NCI-H1930 (cell line): ENCODE measurements at places on chromosomes 4 and X.

DNA sequence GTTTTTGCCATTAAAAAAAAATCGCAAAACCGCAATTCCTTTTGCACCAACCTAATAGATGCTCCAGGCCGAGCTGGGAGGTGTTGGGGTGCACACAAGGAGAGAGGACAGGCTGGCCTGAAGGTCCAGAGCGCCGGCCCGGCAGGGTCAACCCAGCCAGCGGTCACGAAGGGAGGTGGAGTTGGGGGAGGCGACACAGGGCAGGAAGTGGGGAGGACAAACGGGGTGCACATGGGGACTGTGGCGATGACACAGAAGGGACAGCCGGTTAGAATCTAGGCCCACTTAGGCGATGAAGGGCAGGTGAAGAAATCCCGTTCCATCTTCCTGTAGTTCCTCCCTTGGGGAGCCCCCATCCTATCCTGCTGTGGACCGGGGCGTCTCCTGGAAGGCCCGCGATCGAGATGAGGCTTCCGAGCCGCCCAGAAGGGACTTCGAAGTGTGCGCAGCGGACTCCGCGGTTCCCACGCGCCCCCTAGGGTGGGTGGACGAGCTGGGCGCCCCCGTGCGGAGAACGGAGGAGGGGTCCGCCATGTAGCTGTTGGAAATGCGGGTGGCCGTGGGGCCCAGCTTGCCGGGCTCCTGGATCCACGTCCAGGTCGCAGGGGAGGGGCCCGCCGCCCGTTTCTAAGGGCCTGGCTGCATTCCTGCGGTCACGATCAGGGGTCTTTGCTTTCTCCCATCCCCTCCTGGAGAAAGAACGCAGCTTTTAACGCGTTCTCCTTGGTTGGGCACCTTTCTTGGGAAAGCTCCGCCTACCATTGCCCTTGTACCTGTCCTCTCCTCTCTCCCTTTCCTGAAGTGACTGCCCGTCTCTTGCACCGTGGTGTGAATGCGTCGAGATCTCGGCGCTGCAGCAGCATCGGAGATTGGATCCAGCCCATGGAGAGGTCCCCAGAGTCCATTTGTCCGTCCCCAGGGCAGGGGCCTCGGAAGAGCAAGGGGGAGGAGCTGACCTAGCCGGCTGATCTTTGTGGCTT, 17.0 kb upstream of the HPF1 start:
- peak; percentile 33 for DNase-seq

- no peak for DNase-seq
Observed at GRCh38 chr4:110224812-110225211, 26.4 kb upstream of the ELOVL6 start.

- DNase-seq: no peak
Observed at GRCh38 chr4:3614731-3614980, 82.4 kb upstream of the LRPAP1 start.

- no peak for DNase-seq
Observed at GRCh38 chr4:100421361-100421978, 96.4 kb downstream of the EMCN start.

DNA sequence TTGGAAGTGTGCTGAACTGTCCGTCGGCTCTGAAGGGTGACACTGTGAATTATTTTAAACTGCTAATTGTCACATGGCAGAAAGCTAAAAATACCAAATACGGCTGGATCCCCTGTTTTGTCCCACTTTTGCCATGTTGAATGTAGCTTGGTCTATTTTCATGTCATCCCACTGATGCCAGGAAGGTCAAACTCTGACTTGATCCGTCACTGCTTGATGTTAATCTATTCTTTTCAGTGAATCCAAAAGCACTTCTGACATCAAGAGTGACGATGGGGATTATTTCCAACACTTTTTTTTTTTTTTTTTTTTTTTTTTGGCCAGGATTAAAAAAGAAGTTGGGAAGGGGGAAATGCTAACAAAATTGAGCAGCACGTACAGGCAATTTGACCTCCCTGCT, 734.6 kb upstream of the TENM3 start:
- DNase-seq: no peak

- DNase-seq: no peak
Observed at GRCh38 chrX:136906921-136907510, 26.5 kb upstream of the RBMX start.

GRCh38 chr4:73814679-73815078, 21.8 kb upstream of the CXCL6 start:
- no peak for DNase-seq

DNA sequence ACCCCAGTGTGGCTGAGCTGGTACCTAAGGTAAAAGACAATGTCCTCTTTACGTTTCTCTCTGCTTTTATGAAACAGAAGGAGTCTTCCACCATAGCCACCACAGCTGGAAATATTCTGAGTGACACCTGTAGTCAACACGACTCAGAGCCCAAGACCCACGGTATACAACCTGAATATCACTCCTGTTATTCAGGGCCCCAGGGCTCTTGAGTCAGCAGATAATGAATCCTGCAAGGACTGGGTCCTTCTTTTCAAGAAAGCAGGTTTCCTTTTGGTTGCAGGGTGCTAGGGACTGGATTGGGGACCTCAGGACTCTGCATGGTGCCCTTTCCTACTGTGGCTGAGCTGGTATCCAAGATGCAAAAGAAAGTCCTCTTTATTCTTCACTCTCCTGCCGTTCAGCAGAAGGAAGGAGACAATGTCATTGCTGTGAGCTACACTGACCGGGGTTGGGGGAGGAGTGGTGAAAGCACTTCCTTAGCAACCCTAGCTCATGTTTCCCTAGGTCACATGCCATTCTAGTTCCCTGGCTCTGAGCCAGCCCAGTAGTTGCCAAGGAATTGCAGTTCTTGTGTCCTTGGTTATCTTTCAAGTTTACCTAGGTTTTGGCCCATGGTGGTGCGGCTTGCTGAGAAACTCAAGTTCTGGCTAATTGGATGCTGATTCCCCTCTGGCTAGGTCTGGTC, 23.7 kb upstream of the UNC5C start:
- DNase-seq: no peak

DNA sequence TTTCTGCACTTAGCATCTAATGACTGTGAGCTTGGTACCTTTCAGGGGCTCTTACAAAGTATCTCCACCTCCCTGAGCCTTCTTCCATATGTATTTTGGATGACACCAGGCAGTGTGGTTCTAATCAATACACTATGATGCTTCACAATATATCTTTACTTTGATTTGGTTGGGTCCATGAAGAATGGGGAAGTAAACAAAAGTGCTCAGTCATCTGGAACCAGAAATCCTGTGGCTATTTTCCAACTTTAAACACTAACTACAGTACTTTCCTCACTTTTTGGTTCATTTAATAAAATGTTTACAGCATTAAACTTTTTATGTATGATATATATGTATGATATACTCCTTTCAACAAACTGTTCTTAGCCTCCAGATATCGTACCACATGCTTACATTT, 216.4 kb upstream of the AFF2 start:
- no peak for DNase-seq

GRCh38 chr4:39004758-39005157, 27.5 kb downstream of the TMEM156 start:
- DNase-seq: no peak

- DNase-seq: no peak
Observed at GRCh38 chr4:40630335-40631021, 814 bp upstream of the RBM47 start.

DNA sequence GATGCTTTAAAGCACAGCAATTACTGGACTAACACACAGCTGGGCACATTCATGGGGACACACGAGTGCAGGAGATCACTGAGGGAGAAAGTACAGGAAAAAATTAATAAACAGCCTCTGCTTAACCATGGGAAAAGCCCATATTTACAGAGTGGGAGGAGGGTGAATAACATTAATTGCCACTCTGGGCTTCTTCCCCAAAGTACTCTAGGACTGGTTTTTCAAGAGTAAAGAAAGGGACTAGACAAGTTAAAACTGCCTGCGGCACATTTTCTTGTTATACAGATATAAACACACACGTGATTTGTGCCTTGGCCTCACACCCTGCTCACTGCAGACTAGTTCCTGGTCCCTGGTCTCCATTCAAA, 179.7 kb upstream of the TET2 start:
- DNase-seq: no peak

- no peak for DNase-seq
Observed at GRCh38 chrX:44871931-44872820, 812 bp upstream of the KDM6A start.

DNA sequence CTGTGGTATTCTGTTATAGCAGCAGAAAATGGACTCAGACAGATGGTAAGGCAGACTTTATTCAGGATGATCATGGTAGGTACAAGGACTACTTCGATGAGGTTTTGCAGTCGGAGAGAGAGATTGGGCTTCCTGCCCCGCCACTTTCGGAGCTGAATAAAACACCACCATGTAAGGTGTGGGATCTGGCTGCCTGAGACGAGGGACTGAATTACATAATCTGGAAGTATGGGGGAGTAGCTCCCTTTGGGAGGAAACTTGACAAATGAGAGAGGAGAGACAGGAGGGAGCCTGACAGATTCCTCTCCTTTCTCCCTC, 255.5 kb upstream of the GATB start:
- DNase-seq: no peak
